Inflammatory macrophage treated with lipopolysaccharide for 4 hours (primary cell): ENCODE measurements at places on chromosomes 16 and 17.

DNA sequence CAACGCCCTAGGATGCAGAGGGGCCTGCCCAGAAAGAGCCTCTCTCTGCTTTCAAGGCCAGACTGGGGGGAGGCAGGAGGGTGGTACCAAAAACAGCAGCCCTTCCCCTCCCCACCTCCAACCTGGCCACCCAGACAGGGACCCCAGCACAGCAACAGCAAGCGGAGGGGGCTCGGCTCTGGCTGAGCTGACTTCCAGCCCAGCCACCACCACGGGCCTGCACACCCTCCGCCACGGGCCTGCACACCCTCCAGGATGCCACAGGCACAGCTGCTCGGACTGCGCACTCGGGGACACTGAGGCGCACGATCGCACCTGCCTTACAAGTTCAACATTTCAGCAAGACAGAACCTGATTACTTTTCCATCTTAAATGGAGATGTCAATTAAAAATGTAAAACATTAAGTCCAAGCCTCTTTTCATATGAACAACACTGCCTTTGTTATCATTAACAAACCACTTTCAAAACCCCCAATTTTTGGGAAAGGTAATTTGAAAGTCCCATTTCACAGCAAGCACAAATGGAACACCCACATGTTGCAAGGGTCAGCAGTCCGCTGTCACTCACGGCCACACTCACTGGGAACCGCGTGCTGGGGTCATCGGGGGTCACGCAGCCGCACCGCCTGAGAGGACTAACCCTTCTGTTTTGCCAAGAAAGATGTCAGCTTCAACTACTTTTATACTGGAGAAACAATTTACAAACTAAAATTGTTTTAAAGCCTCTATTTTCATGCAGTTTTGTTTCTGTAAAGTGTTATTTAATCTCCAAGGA, 76.4 kb downstream of the ANKRD11 start:
- DNase-seq, result no peak

DNA sequence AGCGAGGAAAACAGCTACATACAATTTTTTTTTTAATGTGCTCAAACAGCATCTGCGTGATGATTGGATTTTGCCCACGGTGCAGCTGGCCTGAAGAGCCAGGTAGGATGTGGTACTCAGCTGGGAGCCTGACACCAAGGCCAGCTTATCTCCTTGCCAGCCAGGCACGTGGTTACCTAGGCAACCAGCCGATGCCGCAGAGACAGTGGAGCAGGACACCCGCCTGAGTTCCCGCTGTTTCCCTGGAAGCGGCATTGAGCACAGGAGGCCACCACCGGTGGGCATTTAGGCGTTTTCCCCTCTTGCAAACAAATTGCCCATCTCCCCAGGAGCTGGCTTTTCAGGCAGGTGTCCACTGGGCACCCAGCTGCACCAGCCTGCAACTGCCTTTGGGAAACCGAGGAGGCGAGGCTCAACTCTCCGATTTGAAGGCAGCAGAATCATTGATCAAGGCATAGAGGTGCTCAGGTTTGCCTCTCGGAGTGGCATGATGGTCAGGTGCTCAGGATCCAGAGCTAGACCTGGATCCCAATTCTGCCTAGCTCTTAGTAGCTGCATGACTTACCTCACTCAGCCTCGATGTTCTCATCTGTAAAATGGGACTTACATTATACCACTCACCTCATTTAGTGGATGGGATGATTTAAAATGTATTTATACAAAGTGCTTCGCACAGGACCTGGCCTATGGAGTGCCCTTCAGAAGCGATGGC, 137.5 kb upstream of the PLCG2 start:
- no peak for DNase-seq

- peak; percentile 54 for DNase-seq
Observed at GRCh38 chr16:3112058-3112880, at the start of gene ZNF205. Gene ZNF205, plus strand, starts transcription at chr16:3112586. Its CDS starts 845 bp downstream, at chr16:3113431.

GRCh38 chr17:8830141-8830540, 31.0 kb upstream of the MFSD6L start:
- DNase-seq, result no peak

DNA sequence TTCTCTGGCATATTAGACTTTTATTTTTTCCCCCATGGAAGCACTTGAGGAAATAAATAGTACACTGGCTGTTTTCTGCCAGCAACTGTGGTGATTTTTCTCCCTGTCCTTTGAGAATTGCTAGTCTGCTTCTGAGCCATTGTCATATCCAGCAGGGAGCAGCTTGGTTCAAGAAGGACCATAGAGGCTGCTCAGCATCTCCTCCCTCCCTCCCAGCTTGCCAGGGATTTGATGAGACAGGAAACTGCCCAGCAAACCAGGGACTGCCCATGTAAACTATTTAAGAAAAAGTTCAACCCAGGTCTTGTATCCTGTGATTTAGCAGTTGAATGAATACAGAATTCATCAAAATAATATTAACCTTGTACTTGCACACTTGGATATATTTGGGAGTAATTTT, 39.5 kb downstream of the CYB5B start:
- no peak for DNase-seq
